Uterus (tissue), 4 donors: ENCODE measurements at places on chromosomes 13 and 19. TPM values are rescaled to one million over a fixed set of nuclear protein-coding genes. Genes with fewer than 3 reads are reported as not detected.
A peak's percentile ranks its signal among the peaks of the same experiment; 100 is the strongest.

DNA sequence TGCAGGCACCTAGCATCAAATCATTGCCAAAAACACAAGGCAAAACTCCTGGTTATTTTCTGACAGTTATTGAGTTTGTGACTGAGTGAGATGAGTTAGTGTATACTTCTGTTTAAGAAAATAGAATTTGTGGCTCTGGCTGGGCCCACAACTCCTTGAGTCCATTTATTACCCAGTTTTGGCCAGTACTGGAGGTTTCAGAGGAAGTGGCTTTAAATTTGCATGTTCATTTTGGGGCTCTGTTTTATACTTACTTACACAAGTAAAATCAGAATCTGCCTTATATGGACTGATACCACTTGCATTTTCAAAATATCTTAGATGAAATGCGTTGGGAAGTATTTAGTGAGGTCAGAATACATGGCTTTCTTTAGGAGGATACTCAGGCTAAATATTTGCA is 29.0 kb downstream of the TNFSF11 start:
- no peak for DNase-seq

DNA sequence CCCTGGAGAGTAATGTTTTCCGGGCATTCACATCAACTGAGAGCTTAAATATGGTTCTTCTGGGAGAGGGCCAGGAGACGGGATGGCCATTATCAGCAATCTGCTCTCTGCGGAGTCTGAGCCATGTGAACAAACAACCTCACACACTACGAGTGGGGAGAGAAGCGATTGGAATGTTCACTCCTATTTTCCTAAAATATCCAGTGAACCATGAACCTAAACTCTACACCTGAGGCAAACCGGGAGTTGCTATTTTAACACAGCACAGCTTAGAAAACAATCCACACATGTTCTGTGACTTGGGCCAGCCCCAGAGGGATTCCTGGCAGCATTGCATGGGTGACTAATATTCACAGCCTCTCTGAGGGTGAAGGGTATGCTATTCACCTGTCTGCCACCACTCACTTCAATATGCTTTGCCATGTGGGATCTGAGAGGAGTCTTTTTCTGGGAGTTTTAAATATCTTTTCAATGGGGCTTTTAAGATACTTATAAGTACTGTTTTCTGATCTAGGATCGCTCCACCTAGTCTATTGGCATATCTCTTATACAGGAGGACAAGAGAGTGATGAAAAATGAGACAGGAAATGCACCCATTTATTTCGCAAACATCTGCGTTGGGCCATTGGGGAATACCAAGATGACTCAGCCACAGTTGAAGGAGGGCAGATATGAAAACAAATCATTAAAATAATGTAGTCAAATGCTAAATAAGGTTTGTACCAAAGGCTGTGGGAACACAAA is 72.6 kb upstream of the SERP2 start:
- DNase-seq: peak; percentile 72

GRCh38 chr19:4367336-4367723 is 24.0 kb downstream of the MPND start:
- DNase-seq: no peak

- DNase-seq: no peak
These were observed 152.7 kb downstream of the B3GLCT start for GRCh38 chr13:31352467-31352866.

DNA sequence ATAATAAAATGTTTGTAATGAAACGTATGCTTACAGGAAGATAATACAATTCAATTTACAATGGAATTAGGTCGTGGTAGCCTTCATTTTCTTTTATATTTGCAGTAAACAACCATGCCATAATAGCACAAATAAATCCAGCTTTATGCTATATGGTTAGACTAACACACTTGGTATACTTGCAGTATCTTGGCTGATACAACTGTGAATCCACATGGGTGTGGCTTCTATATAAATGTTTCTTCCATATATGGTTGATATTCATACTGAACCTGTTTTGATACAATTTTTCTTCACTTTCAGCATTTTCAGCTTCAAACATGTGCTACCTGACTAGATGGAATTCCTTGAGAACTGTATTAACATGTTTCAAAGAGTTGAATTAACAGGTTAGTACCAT is 20.4 kb upstream of the SPRY2 start:
- no peak for DNase-seq

GRCh38 chr19:43622070-43622469 is 2.6 kb upstream of the ZNF428 start:
- DNase-seq: no peak

DNA sequence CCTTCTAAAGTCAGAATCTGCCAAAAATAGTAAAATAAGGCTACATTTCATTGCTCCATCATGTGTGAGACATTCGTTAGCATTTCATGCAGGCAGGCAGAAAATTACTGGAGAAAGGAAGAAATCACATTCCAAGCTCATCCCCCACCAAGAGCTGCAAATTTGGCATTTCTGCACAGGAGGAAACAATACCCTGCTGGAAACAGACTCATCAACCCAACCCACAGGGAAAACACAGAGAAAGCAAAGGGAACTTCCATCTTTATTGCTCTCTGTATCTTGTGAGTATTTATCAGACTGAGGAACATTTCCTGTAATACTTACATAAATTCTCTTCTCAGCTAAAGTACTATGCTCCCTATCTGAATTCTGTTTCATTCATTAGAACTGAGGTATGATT is 95.7 kb downstream of the KCTD12 start:
- no peak for DNase-seq

GRCh38 chr19:7238051-7238450 is 56.2 kb downstream of the INSR start:
- no peak for DNase-seq

- DNase-seq: no peak
These were observed at the start of gene ZBTB32 for GRCh38 chr19:35704218-35704617. Gene ZBTB32 (plus strand): TSS chr19:35704558. CDS start chr19:35714627, 10,069 bp downstream.

- no peak for DNase-seq
These were observed 78.8 kb downstream of the MAP4K1 start for GRCh38 chr19:38538793-38539528.

DNA sequence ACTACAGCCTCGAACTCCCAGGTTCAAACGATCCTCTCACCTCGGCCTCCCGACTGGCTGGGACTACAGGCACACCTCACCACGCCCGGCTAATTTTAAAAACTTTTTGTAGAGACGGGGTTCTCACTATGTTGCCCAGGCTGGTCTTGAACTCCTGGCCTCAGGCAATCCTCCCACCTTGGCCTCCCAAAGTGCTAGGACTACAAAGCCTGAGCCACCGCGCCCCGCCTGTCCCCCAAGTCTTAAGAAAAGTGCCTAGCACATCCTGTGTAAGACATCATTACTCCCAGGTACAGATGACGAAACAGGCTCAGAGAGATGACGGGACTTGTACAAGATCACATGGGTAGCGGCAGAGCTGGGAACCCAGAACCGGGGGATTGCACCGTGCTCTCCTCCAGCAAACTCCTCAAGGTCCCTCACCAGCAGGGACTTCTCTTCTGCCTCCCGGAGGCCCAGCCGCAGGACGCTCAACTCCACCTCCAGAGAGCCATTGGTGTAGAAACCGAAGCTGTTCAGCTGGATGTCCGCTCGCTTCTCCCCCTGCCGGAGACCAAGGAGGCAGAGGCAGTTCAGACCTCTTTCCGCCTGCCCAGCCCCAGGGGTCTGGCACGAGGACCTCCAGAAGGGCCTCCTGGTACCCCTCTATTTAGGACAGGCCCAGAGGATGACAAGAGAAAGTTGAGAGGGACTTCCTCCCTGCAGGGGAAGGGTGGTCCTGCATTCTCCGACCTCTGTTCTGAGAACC is 1.0 kb downstream of the GPR108 start:
- peak; percentile 79 for DNase-seq

- DNase-seq: no peak
These were observed 17.3 kb upstream of the MADCAM1 start for GRCh38 chr19:478976-479375.

GRCh38 chr19:39749981-39750380 is 12.2 kb upstream of the CLC start:
- no peak for DNase-seq

GRCh38 chr13:62171697-62172096 is 756.0 kb upstream of the PCDH20 start:
- no peak for DNase-seq

DNA sequence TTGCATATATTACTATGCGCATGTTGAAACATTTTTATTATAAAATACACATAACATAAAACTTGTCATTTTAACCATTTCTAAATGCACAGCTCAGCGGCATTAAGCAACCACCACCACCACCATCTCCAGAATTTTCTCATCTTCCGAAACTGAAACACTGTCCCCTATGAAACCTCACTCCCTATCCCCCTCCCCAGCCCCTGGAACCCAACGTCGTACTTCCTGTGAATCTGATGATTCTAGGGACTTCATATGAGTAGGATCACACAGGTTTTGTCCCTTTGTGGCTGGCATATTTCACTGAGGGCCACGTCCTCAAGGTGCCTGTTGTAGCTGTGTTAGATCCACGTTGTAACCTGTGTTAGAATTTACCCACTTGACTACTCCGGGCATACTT is 716 bp upstream of the MAP2K2 start:
- no peak for DNase-seq

DNA sequence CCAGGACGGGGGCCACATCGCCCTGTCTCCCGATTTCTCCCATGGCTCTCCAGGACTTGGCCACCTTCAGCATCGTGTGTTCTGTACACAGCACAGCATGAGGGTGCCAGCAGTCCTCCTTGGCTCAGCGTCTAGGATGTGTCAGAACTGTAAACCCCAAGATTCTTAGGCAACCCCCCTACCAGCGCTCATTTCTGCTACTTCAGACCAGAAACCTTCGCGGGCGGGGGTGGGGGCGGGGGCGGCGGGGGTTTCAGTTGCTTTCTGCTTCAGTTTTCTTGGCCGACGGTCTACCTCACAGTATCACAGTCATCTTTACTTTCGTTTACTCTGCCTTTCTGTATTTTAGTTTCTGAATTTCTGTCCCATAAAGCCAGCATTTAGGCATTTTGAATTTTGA is 82.4 kb downstream of the GGACT start:
- DNase-seq: no peak

GRCh38 chr19:58450856-58451357 is 515 bp upstream of the ZNF324B start:
- DNase-seq: no peak

GRCh38 chr19:49793561-49793840 is 19.6 kb downstream of the FUZ start:
- DNase-seq: no peak

GRCh38 chr13:113155201-113155600 is 3.2 kb upstream of the PROZ start:
- no peak for DNase-seq

GRCh38 chr13:102940143-102940542 is 94.3 kb downstream of the ERCC5 start:
- DNase-seq: no peak

GRK1 gene
- not detected for total RNA-seq

SULT2B1 gene
- total RNA-seq: not detected

PLIN5 gene
- 2.6 TPM for total RNA-seq

BEST2 gene
- 0.29 TPM for total RNA-seq

CELF5 gene
- not detected for total RNA-seq

ZNF578 gene
- total RNA-seq: 17.1 TPM
